Right hindlimb (tissue), 1 donor: ENCODE measurements at places on chromosomes 2 and 18.

DNA sequence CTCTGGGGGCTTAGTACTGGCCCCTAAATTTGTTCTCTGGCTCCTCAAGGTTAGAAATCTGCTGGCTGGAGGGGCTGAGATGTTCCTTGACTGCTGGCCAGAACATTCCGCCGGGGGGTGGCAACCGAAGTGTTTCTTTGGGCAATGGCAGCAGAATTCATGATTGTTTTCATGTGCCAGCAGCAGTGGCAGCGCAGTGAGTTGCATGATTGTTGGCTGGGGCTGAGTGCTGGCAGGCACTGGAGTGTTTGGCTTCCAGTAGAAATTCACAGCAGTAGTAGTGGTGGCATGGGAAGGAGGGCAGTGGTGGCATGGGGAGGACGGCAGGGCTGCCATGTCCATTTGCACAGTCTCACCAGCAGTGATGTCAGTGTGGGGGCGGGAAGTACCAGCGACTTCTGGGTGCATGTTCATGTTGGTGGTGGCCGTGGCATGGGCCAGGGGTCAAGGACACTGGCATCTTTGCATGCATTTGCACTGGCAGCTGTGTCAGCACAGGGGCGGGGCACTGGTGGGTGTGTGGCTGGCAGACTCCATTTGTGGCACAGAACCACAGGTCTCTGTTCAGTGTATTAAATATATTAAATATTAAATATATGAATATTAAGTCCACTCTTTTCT is 130.6 kb upstream of the CDH7 start:
- DNase-seq: no peak

DNA sequence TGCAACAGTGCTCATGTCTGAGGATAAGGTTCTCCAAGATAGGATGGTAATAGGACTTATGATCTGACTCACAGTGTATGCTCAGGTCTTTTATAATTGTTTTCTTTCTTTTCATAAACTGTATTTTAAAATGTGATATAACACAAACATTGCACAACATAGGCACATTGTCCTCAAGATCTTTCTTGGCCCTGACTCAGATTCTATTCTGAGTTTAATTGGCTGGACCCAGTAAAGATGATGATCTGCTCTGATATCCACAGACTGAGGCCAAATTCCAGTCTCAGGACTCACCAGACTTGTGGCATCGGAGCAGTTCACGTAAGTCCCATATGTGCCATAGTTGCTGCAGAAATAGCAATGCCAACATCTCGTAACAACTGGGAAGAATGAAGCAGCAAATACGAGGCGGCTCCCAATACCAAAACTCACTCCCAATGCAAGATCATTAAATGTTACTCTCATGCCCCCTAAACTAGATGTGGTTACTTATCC is 448.9 kb upstream of the SLC14A2 start:
- no peak for DNase-seq

DNA sequence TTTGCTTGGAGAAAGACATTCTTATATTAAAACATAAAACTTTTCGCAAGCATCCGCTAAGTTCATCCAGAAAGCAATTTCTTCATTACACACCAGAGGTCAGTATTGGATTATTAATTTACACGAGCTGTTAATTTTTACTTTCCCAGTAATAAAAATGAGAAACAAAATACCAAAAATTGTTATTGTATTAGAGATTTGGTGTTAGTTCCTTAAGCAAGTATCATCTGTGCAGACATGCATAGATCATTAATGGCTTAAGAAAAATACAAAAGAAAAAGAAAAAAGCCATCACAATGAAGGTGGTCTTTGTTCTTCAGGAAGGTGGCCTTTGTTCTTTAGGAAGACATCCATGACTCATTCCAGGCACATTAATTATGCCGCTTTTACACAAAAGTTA is 53.6 kb upstream of the HNMT start:
- no peak for DNase-seq

GRCh38 chr2:191797500-191797899 is 49.4 kb downstream of the CAVIN2 start:
- DNase-seq: no peak

DNA sequence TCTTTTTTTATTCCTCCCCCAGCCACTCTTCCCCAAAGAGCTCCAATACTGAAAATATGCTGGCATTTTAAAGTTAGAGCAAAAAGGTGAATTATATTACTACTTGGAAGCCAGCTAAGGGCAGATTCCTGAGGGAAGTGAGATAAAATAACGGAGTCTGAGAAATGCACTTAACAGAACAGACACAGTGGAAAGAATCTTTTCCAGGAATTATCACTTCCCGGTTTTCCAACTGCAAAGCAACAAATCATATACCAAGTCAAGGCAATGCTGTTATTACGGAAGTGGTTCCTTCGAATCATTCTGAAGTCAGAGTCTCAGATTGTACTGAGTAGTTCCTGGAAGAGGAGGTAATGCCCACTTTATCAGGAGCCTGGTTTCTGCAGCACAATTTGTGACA is 435.0 kb upstream of the SPRED2 start:
- DNase-seq: no peak

- DNase-seq: peak; percentile 21
Observed at GRCh38 chr18:29147944-29148343, 971.0 kb upstream of the CDH2 start.

- no peak for DNase-seq
Observed at GRCh38 chr2:187497858-187498463, 49.9 kb upstream of the CALCRL start.

- DNase-seq: no peak
Observed at GRCh38 chr2:205771031-205771430, 88.7 kb downstream of the NRP2 start.

- no peak for DNase-seq
Observed at GRCh38 chr18:49070552-49070951, 119.8 kb upstream of the SMAD7 start.

DNA sequence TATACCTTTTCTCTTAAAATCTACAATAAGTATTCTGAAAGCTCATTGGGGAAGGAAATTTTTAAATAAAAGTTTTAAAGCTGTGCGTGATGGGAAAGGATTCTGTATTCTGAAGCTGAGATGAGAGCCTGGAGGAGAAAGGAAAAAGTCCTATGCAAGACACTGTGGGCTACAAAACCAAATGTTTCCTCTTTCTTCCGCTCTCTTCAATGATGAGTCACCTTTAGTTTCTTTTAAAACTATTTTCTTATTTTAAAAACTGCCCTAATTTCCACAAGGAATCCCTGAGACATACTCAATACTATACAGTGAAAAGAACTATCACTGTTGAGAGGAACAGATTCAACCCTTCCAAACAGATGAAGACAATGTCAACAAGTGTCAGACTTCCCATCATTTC is 87.4 kb downstream of the INO80D start:
- no peak for DNase-seq

- no peak for DNase-seq
Observed at GRCh38 chr2:133986081-133986837, 267.6 kb upstream of the MGAT5 start.

DNA sequence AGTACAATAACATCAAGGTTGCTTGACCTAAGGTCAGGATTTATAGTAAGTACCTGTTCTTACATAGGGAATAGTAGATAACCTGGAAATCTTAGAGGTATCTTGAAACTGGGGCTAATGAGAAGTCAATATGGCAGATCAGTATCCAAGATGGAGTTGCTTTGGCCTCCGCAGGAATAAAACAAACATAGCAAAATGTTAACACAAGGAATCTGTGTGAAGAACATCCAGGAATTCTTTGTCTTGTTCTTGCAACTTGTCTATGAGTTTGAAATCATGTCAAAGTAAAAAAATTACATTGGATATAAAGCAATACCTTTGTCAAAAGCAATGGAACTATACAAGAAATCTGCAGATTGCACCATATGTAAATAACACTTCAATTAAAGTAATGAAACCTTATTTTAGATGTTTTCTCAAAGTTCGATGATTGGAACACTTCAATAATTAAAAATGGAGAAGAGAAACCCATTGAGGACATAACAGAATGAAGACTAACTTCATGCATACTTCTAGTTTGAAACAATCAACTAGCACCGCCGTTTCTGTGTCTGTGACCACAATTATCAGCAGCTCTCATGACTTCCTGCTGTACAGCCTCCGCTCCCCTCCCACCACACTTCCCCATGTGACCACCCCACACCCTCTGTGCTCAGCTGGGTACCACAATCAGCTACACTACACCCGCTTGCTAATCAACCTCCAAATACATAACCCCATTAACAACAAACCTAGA is 27.6 kb downstream of the C2orf76 start:
- no peak for DNase-seq

DNA sequence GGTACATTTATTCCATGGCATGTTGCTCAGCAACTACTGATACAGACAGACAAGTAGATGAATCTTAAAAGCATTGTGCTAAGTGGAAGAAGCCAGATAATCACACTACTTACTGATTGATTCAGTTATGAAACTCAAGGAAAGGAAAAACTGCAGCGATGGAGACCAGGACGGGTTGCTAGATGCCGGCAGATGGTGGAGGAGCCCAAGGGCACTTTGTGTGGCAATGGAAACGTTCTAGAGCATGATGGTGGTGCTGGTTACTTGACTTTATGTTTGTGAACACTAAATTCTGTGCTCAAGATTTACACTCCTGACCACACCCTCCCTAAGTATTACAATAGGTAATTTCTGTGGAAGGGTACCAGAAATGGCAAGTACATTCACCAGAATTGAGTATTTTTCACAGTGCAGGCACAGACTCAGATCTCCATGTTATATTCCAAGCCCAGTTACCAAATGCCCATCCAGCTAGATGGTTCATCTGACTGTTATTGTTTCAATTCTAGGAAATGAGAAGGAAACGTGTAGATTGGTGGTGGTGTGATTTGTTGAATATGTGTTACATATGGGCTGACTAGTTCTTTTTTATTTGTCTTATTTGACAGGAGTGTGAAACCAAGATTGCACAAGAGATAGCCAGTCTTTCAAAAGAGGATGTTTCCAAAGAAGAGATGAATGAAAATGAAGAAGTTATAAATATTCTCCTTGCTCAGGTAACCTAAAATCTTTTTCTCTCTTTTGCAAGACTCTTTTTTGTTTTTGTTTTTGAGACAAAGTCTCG is 55.1 kb downstream of the RALBP1 start:
- DNase-seq: no peak

- DNase-seq: no peak
Observed at GRCh38 chr2:64928813-64929212, 60.4 kb upstream of the SLC1A4 start.
